ENCODE measurements at places on chromosomes 5 and 9.

- no peak for DNase-seq
Measured at GRCh38 chr5:19616701-19617215, 371.2 kb downstream of the CDH18 start.

GRCh38 chr5:143509758-143510221 lies 106.3 kb upstream of the NR3C1 start:
- no peak for DNase-seq

- no peak for DNase-seq
Measured at GRCh38 chr9:129932303-129933151, 97.3 kb downstream of the USP20 start.

DNA sequence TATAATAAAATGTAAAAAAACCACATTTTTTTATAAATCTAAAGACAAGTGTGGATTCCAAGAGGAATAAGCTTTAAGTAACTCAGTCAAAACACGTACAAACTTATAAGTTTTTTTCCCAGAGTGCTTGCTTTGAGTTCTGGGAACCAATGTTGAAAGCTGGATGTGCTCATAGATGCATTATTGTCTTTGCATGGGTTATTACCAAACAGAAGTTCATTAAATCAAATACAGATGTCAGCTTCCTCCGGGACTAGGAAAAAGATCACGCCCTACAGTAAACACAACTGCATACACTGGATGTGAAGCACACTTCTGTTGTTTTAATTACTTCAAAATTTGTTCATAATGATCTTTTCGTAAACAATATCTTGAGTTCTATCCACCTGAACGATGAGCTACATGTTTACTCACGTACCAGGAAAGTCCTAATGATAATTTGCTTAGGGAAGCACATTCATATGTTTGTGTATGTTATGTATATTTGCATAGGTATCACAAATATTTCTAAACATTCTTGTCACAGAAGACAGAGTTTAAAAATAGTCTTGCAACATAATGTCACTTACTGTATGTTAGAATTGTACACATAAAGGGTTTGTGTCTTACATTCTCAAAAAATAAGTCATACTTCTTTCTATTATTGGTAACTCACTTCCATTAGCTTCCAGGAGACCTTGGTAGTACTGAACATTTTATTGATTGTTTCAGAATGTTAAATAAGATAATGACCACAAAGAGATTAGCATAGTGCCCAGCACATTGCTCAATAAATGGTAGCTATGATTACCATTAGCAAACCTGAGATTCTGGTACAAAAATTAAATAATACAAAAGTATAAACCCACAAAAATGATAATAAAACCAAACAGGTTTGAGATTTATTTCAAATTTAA lies 427.4 kb downstream of the CETN3 start:
- no peak for DNase-seq

- DNase-seq, result no peak
Measured at GRCh38 chr5:77843570-77844372, 67.6 kb upstream of the TBCA start.

- no peak for DNase-seq
Measured at GRCh38 chr5:128613766-128614165, 75.7 kb upstream of the FBN2 start.

GRCh38 chr5:146584750-146585149 lies 68.8 kb upstream of the GPR151 start:
- DNase-seq, result no peak

- DNase-seq, result no peak
Measured at GRCh38 chr5:73446631-73447529, 1.7 kb downstream of the FOXD1 start.

DNA sequence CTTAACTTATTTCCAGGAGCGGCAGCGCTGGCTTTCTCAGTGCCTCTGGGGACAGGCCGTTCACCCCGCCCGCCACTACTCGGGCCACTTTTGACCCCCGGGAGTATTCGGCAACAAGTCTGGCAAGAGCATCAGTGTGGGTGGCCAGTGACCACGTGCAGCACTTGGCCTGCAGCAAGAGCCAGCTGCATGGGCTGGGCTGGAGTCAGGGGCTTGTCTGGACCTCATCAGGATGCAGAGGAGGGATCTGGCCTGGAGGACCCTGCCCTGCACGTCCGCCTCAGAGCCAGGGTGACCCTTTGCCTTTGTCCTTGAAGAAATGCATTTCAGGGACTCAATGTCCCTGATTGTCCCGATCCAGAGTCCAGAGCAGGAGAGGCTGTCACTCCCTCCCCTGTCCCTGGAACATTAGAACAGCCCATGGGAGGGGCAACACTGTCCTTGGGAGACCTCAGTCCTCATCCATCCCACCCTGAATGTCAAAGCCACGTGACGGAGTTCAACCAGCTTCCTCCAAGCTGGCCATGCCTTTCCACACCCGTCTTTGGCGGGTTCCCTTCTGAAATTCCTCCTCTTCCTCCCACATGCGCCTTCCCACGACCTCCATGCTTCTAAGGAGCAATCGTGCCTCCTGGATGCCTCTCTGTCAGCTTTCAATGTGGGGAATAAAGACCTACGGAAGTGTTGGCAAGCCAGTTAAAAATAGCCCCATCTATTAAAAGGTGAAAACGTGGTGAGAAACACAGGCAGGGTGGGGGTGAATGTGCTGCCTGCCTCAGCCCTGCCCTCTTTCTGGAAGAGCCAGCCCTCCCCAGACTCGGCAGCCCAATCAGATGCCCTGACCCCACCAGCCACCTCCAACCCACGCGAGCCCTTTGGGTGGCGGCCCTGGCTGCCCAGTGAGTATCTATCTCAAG lies 99.0 kb downstream of the OLFM1 start:
- no peak for DNase-seq

DNA sequence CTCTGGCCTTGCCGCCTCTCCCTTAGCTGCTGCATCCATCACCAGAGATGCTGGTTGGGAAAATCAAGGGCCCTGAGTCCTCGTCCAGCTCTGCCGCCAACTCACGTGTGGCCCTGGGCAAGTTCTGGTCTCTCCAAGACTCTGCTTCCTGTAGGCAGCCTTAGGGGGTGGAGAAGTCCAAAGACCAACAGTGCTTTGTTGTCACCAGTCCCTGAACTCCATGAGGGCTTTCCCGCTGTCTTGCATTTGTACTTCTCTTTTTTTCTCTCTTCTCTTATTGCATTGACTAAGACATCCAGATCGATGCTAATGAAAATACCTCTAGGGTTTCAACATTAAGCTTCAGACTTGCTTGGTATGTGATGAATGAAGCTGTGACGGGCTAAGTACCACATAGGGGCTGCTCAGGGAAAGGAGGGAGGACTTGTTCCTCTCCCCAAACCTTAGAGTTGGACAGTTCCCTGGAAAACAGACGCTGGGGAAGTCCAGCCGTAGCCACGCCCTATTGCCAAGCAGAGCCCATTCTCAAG lies 63.7 kb upstream of the STXBP1 start:
- no peak for DNase-seq

DNA sequence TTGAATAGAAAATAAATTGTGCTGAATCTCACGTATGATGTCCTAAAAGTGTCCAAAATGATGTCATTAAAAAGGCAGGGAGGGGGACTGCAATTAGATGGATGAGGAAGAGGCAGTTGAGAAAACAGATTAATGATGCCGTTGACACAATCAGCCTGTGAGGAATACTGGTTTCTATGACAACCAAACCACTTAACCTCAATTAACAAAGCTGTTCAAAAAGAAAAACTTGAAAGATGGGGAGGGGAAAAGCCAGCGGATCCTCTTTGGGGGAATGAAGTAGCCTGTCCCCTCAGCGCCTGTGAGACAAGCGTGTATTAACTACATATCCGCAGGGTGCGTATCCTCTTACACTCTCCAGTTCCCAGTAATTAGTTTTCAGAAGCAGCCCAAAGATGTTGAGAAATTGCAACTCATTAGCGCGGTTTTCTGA lies 160.7 kb downstream of the TTC39B start:
- no peak for DNase-seq

GRCh38 chr9:104868303-104868686 lies 59.7 kb downstream of the ABCA1 start:
- no peak for DNase-seq

DNA sequence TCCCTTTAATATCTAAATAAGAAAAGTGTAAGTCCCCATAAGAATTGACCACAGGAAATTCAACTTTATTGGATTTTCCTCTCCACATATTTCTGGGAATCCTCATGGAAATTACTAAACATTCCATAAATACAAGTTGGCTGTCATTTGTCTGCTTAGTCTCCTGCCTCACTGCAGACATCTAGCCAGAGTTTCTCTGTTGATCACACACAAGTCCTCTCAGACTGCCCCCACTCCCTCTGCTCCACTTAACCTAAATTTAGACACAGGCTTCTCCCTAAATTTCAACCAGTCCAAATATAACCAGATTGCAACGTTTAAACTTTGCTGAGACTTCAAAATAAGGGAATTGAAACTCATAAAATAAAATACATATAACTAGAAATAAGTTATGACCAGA lies 982.1 kb downstream of the DTWD2 start:
- DNase-seq, result no peak

Measured in non-pigmented ciliary epithelial cell (primary cell).